Progenitor cell of endocrine pancreas (in vitro differentiated cells): ENCODE measurements at places on chromosomes 6 and 20.

DNA sequence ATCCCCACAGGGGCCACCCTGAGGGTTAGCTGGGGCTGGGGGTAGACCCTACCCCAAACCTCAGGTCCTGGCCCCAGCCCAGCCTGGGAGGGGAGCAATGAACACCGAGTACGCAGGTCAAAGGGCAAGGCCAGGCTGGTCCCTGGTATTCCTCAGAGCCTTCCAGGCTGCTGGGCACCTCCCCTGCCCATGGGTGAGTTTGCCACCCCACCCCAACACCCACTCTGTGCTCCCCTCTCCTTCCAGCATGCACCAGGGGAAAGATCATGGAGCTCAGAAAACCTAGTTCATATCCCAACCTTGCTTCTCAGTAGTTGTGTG lies 103.9 kb upstream of the FOXP4 start:
- no peak for DNase-seq

- DNase-seq, result peak; percentile 48
Observed at GRCh38 chr20:11676630-11677287, 240.9 kb upstream of the BTBD3 start.

DNA sequence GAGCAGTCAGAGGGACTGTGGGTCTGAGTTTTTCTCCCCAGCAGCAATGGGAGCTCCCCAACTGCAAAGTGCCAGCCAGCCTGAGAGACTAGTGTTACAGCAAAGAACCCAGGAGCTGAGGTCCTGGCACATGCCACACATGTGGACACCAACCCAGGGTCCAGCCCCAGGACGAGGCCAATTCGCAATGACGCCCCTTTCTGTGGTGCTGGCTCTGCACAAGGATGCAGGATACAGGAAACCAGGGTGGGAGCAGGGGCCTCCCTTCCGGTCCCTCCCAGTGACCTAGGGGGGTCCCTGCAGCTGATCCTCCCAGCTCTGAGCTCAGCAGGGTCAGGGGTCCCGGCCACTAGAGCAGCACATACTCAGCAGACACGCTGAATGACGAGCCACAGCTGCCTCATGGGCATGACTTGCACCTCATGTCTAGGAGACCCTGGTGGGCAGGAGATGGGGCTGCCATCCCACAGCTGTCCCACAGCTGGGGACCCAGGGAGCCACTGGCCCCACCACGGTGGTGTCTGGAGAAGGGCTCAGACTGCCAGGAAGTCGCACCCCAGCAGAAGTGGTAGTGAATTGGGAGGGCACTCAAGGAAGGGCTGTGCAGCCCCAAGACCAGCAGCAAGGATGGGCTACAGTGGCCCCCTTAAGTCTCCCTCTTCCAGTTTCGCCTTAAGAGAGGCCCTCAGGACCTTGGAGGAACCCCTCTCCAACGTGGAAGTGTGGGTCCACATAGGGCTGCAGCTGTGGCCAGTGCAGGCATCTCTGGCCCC lies 3.6 kb downstream of the ARFRP1 start:
- DNase-seq, result no peak

DNA sequence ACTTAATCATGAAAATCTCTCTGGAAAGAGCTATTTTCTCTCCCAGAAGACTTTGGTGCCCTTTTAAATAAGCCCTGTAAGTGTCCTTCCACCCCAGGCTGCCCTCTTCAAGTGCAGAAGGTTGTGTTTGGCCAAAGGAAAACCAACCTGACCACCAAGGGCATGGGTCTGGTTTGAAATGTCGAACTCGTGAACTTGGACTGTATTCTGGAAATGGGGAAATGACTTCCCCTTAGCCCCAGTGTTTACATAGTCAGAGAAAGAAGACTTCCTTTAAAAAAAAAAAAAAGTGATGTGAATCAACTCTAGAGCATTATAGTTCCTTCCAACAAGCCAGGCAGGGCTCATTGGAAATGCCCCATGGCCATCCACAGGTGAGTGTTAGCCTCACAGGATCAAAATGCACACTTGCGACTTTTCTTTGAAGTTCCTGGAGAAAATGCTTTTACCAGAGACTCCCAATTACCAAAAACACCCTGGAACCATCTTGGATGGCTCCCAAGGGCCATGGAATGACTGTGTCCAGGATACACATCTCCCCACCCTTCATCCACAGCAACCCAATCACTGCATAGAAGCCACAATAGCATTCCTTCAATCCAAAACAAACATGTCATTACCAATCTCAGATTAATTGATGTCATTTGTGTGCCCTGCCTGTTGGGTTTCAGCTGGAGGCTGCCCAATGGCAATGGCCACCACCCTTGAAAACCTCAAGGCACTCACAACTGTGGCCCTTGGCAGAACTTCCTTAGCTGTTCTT lies 133.8 kb downstream of the CLIC5 start:
- DNase-seq, result no peak

DNA sequence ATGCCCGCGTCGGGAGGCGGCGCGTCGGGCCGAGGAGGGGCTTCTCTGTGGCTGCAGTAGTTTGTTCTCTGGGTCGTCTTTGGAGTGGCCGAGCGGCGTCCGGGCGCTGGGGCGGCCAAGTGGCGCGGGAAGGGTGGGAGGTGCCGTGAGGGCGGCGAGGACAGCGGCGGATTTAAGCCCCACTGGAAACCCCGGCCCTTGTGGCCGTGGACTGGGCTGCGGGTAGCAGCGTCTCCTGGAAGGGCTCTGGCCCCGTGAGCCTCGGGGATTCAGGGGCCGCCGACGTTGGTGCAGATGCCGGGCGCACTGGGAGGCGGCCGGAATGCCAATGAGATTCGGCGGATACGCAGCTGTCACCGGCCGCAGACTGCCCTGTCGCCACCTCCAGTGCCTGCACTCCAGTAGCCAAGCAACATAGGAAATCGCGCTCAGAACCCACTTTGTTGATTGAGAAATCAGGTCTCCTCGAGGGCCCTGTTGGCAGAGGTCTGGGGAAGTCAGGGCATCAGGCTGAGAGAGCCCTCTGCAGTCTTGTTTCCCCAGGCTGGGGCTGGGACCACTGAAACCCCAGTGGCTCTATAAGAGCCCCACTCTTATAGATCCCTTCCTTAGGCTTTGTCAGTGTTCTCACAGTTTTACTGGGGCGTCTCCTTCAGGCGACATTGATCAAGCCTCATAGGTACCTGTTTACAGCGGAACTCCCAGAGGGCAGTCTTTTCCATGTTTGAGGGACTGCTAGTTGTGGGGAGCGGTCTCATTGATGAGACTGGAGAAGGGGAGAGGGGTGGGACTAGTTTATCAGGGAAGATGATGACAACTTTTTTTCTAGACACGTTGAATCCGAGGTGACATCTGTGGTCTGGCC lies 642 bp downstream of the GZF1 start:
- DNase-seq, result no peak

DNA sequence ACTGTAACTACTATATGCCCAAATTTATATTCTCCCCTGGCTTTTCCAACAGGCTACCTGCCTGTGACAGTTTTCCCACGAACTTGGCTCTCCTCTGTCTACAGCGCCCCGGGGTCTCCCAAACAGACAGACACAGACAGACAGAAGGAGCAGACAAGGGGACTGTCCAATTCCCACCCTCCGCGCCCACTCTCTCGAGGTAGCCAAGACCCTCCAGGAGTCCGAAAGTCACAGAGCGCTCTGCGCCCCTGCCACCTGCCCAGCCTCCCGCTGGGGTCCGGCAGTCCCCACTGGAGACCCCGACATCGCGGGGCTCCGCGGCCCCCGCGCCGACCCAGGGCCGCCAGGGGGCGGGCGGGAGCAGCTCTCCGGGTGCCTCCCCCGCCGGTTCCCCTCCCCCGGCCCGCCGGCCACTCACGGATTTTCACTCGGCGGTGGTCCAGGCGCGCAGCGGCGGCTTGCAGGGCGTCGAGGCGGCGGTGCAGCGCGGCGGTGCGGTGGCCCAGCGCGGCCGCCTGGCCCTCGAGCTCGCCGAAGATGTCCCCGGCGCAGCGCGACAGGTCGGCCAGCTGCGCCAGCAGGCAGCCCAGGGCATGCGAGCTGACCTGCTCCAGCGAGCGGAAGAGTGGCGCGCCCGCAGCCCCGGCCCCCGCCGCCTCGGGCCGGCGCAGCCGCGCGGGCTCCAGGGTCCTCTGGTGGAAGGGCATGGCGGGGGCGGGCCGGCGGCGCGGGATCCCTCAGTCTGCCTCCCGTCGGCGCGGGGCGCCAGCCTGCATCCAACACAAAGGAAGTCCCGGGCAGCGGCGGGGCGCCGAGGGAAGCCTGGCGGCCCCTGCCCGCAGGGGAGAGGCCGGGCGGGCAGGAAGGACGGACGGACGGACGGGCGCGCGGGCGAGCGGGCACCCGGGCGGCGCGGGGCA lies 81.3 kb upstream of the CCDC28A start:
- peak; percentile 81 for DNase-seq

- no peak for DNase-seq
Observed at GRCh38 chr6:54588176-54588575, 258.4 kb upstream of the FAM83B start.

DNA sequence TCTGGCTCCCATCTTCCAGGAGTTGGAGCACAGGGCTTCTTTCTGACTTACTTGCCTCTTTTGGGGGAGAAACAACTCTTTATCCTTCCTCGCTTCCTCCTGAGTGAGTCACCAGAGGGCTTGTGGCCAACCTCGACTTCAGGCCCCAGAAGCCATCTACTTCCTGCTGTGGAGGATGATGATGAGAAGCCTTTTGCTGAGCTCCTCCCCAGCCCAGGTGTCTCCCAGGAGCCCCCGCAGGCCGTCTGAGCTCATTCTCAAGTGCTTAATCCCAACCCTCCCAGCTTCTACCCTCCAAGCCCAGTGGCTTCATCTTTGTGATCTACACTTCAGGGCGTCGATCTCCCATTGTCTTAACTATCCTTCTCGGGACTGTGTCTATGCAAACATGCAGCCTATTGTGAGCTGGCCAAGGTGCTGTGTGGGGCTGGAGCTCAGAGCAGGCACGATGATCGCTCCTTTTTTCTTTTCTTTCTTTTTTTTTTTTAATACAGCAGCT lies 27.9 kb downstream of the SDCBP2 start:
- no peak for DNase-seq

GRCh38 chr6:132969196-132969595 lies 154.8 kb downstream of the RPS12 start:
- no peak for DNase-seq

GRCh38 chr6:34792605-34793500 lies 970 bp downstream of the BLTP3A start:
- DNase-seq, result no peak

- DNase-seq, result no peak
Observed at GRCh38 chr6:119162134-119162775, 83.8 kb upstream of the FAM184A start.

- no peak for DNase-seq
Observed at GRCh38 chr6:152220786-152221185, 413.3 kb downstream of the ESR1 start.

DNA sequence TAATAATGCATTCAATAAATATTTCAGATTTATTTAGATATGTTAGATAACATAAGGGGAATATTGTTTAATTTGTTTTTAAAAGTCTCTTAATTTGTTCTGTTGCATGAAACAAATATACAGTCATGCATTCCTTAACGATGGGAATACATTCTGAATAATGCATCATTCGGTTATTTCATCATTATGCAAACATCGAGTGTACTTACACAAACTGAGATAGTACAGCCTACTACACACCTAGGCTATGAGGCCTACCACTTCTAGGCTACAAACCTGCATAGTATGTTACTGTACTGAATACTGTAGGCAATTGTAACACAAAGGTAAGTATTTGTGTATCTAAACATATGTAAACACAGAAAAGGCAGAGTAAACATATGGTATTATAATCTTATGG lies 118.7 kb downstream of the EPHA7 start:
- no peak for DNase-seq

- peak; percentile 21 for DNase-seq
Observed at GRCh38 chr6:7727086-7727945, 1.4 kb downstream of the BMP6 start.

DNA sequence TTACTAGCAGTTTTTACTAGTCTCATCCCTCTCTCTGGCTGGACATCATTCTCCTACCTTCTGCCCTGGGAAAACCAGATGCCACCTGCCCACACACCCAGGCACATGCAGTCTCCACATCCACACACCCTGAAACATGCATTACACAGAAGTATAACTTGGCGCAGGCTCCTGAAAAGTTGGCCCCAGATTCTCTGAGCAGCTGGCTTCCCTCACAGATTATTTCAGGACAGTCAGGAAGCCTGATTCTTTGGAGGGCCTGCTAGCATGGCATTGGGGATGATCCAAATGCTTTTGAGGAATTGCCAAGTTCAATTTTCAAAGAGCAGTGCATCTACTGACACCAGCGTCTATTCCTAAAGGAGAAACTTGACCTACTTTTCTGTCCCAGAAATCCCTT lies 27.8 kb upstream of the KIF16B start:
- DNase-seq, result no peak

GRCh38 chr6:110085285-110085684 lies 94.2 kb downstream of the WASF1 start:
- no peak for DNase-seq

GRCh38 chr6:70033781-70034180 lies 167.4 kb downstream of the COL19A1 start:
- DNase-seq, result no peak

DNA sequence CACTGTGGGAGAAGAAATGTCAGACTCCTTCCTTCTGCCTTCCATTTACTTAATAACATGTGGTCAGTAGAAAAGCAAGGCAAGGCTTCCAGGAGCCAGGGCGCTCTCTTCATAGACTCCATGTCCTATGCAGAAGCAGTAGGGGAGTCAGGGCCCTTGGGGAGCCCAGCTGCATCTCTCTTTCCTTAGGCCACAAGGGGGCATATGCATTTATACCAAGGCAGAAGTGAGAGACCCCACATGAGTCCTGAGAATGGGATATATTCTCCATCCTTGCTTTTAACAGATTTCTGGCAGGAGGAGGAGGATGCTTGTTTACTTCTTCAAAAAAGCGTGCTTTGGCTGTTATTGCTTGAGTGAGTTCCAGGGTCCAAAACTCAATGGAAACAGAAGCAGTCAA lies 198.5 kb downstream of the HIVEP2 start:
- DNase-seq, result peak; percentile 14

GRCh38 chr20:49432550-49432949 lies 49.9 kb downstream of the KCNB1 start:
- no peak for DNase-seq

DNA sequence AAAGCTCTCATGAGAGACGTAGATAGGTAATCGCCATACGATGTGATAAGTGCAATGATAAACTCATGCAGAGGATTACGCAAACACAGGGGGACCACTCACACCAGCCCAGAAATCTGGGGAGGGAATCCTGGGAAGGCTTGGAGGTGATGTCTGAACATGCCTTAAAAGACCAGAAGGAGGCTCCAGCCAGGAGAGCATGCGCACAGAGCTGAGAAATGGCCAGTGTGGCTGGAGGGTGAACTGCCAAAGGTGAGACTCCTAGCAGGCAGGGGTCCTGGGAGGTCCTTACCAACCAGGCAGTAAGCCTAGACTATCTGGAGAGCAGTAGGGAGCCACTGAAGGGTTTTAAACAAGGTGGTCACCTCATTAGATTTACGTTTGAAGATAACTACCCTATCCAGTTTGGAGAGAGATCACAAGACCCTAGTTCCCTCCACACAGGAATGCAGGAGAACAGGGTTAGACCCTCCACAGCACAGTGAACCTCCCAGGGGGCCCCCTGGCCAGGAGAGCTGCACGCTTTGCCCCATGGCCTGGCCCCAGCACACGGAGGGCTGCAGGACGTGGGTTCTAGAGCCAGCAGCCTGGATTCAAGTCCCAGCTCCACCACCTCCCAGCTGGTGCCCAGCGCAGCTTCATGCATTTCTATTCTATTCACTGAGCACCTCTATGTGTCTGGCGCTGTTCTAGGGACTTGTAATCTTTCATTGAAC lies 13.1 kb downstream of the MDFI start:
- DNase-seq, result no peak
